CD4-positive, alpha-beta T cell treated with Interleukin-6 for 4 hours (primary cell): ENCODE measurements at places on chromosomes 4 and X.

DNA sequence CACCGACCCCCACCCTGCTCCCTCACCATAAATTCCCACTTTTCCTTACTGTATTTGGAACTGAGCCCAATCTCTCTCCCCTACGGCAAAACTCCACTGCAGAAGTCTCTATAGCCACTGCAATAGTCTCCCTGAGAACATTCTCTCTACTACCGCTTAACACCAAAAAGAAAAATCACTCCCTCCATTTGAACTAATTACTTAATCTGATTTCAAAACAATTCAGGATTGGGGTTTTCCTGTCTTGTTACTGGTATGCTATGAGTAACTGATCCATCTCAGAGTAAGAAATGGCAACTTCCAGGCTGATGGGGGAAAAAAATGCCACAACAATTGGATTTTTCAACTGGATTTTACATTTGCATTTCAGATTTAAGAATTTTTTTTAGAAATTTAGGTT, 5.8 kb downstream of the PAPSS1 start:
- DNase-seq = no peak

- no peak for DNase-seq
These were observed 22.3 kb downstream of the COL4A6 start for GRCh38 chrX:108415891-108416290.

- no peak for DNase-seq
These were observed 6.0 kb downstream of the PLP1 start for GRCh38 chrX:103782640-103783039.

- no peak for DNase-seq
These were observed 2.2 kb downstream of the TXLNG start for GRCh38 chrX:16788477-16788876.

DNA sequence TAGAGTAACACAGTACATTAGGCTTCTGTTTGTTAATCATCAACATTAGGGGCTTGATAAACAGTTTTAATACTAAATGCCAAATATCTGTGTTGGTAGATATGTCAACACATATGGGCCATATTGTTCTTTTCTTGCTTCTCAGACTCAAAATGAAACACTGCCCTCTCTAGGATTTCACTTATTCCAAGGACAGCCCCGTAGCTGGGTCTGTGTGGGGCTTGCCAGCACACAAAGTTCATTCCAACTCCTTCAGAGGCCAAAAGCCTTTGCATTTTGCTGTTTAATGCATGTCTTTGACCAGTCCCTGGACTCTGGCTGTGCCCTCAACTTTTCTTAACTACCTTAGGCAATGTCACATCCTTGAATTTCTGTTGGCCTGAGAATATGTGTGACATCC, 102.0 kb upstream of the ZNF827 start:
- DNase-seq = no peak

GRCh38 chr4:114701491-114701890, 102.9 kb downstream of the UGT8 start:
- DNase-seq = no peak

DNA sequence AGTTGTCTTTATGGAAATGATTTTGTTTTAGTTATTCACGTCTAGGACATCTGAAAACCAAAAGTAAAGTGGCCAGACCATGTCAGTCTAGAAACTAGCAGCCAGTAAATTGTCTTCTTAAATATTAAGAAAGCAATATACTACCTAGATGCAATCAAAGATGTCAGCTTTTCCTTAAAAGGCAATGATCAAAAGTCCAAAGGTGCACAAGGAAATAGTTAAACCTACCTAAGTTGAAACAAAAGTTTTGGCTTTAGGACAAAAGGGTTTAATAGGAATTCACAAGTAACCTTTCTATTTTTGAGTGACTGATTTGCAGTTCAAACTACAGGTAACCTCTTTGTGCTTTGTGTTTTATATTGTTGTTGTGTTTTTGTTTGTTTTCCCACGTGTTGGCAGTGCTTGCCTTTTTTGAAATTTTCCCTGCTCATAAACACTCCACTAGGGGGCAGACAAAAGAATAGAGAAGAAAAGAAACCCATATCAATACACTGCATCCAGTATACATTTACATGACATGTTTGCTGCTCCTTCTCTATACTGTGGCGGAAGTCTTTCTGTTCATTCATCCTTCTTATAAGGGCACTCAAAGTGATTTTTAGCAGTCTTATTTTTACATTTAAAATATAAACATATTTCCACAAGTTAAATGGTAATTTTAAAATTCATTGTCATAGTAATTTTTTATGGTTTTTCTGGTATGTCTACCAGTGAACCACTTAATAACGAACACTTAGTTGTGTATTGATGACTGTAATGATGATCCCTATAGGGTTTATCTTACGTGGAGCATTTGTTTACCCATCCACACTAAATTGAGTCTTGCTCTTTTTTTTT, 62.7 kb downstream of the GAB1 start:
- DNase-seq = peak; percentile 1

- no peak for DNase-seq
These were observed 126.4 kb upstream of the NOCT start for GRCh38 chr4:138889216-138889615.

DNA sequence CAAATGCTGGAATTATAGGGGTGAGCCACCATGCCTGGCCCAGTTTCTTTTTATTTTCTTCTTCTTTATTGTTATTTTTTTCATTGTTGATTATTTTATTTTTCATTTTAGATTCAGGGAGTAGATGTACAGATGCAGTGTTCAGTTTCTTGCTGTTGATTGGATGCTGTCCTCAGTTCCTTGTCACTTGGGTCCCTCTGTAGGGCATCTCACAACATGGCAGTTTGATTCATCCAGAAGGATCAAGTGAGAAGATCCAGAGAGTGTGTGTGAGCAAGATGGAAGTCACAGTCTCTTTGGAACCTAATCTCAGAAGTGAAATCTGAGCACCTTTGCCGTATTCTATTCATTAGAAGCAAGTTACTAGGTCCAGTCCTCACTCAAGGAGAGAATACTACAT, 20.9 kb downstream of the HMGB3 start:
- no peak for DNase-seq

DNA sequence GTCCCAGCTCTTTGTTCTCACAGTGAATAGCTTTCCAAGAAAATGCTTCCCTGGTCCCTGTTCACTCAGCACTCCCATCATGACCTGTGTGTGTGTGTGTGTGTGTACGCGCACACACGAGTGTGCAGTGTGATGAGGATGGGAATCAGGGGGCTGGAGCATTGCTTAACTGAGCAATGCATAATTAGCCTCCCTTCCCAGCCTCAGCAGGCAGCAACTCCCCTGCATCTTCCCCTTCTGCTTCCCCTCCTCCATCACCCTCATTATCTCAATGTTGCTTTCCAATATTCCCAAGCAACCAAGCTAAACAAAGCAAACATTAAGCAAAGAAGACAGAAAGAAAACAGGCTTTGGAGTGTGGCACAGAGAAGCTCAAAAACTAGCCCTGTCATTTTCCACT, 137.0 kb downstream of the RBM47 start:
- no peak for DNase-seq

- DNase-seq = no peak
These were observed 1429.4 kb upstream of the ADGRL3 start for GRCh38 chr4:59770601-59771264.

GRCh38 chrX:118644378-118644777, 83.0 kb upstream of the IL13RA1 start:
- DNase-seq = no peak

- no peak for DNase-seq
These were observed 54.1 kb downstream of the CCNI start for GRCh38 chr4:77021614-77022089.

DNA sequence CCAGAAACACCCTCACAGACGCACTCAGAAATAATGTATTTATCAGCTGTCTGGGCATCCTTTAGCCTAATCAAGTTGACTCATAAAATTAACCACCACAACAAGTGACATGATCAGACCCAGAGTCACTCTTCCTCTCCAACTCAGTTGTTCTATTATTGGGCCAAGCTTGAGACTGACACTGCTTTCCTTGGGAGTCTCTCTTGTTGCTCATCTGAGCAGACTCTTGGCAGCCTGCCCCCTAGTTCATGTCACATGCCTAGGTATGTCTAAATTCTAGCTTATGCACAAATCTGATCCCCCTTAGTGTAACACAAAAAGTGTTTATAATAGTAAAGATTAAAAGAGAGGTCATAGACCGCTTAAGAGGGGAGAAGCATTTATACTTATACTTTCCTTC, 72.6 kb upstream of the ADAMTS3 start:
- DNase-seq = no peak

DNA sequence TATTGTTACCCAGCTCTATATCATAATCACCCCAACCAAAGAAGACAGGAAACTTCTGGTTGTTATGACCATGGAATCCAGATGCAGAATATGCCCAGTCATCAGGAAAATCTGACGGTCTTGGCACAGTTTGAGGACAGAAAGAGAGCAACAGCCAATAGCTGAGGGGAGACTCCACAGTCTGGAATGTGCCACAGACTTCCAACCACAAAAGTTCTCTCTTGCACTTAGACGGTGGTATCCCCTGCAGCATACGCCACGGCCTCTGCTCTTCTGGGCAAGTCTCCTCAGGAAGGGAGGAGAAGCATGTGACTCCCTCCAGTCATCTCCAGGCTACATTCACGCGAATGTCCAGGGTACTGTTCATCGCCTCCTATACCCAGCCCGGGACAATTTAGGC, 18.4 kb downstream of the ZNF827 start:
- DNase-seq = no peak

DNA sequence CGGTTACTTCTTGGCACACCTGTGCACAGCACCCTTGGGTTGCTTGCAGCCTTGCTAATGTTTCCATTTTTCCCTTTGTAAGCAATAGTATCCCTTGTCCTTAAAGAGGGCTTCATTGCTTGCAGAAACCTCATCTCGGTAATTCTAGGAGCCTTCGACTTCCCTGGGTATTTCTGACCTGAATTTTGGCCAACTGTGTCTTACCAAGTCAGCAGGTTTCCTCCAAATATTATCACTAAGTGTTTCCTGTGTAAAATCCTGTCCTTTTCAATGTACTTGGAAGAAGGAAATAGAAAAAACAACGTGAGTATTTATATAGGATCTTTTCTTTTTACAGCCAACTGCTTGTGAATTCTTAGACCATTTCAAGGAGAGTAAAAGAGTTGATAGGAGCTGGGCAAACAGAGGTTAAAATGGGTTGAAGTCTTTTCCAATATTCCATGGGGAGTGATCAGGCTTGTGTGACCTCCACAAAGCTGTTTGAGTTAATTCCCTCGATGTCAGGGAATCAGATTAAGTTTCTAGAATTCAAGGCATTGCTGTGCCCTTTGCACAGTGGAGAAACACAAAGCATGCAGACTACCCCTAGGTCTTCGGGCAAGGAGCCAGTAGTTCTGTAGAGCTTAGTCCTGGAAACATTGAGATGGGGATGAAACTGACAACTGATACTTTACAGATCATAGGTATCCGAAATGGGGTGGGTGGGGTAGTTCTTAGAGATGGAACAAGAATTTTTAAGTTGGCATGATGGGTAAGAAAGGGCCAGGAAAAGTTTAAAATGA, 209.9 kb downstream of the CPE start:
- no peak for DNase-seq

- DNase-seq = no peak
These were observed 141.8 kb downstream of the TSPAN5 start for GRCh38 chr4:98516441-98517217.

DNA sequence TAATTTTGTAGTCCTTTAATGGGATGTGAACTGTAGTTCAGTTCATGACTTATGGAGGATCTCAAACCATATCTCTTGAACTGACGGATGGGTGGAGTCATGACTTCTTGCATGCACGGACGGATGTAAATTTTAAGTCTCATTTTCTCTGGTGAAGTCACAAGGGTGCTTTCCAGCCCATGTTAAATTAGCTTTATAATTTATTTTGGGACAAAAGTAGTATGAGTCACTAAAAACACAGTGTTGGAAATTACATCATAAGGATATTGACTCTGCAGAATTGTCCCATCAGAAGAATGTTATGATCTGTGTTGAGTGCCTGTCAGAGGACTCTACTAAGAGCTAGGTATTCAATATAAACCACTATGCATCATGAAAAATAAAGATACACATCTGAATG, 6.8 kb upstream of the PAGE5 start:
- no peak for DNase-seq

GRCh38 chr4:25096981-25097443, 63.2 kb downstream of the SEPSECS start:
- DNase-seq = no peak

DNA sequence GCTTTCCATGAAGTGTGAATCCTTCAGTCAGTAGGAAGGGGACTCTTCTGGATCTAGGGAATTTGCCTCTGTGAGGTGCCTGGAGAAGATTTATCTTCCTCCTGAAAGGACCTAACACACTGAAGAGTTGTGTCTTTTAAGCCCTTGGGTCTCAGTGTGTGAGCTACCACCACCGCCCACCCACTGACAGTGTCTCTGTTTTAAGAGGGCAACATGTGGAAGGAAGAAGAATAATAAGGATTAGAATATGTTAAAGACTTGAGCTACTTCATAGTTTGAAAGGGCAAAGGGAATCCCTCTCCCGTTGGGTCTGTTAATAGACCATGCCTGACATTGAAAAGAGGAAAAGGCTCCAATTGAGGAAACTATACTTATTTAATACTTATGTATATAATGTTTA, 64.3 kb upstream of the TLR2 start:
- DNase-seq = no peak

DNA sequence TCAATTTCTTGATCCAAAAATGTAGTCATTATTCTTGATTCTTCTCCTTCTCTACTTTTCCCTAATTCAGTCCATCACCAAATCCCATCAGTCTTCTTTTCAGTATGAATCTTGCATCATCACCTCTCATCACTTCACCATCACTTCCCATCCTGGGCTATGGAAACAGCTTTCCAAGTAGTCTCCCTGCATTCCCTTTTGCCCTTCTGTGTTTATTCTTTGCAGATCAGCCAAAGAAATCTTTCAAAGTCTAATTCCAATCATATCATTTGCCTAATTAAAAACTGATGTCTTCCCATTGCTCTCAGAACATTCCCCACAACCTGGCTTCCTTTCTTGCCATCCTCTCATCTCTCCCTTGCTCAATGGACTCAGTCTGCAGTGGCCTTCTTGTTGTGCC, 201.7 kb upstream of the ADAMTS3 start:
- no peak for DNase-seq

- no peak for DNase-seq
These were observed 36.6 kb upstream of the CDKN2AIP start for GRCh38 chr4:183407635-183408464.

DNA sequence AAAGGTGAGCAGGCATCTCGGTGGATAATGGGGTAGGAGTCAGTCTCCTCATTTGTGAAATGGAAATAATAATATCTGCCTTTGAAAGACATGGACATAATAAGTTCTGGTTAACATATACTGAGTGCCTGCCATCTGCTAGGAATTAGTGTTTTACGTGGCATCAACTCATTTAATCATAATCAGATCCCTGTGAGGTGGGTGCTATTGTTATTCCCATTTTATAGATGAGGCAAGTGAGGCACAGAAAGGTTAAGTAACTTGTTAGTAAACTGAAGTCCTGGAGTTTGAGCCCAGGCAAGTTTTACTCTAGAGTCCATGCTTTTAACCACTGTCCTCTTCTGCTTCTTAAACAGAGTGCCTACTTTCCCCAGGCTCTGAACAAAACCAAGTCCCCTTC, 7.5 kb downstream of the CCDC120 start:
- no peak for DNase-seq

- no peak for DNase-seq
These were observed 29.8 kb upstream of the TMEM150C start for GRCh38 chr4:82591592-82591991.
